ENCODE measurements at places on chromosomes 5 and 9. TPM values are rescaled to one million over a fixed set of nuclear protein-coding genes. Genes with fewer than 3 reads are reported as not detected.

Gene SLC4A9
- not detected for total RNA-seq

Gene CDX1
- not detected for total RNA-seq

- DNase-seq = peak; percentile 81
Observed at GRCh38 chr5:159826351-159827214, 89.7 kb upstream of the ADRA1B start.

GRCh38 chr9:136852664-136853595 is 784 bp downstream of the MAMDC4 start:
- DNase-seq = no peak

DNA sequence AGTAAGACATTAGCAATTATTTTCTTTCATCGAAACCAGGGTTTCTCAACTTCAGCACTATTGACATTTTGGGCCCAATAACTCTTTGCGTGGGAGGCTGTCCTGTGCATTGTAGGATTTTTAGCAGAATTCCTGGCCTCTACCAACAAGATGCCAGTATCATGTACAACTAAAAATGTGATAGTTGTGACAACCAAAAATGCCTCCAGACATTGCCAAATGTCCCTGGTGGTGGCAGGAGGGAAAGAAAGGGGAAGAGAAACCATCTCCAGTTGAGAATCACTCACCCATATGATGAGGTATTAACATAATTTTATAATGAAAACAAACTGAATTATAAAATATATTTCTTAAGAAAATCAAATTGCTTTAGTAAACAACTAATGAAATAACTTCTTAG is 406.1 kb downstream of the RAB3C start:
- DNase-seq = no peak

DNA sequence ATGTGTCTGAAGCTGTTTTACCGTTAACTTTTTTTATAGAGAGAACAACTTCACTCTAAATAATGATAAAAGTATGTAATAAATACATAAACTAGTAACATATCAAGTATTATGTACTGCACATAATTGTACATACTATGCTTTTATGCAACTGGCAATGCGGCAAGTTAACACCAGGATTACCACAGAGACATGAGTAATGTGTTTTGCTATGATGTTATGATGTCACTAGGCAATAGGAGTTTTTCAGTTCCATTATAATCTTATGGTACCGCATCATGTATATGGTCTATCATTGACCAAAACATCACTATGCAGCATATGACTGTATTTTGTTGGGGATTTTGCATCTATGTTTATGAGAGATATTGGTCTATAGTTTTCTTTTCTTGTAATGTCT is 326.4 kb upstream of the TARS1 start:
- DNase-seq = no peak

DNA sequence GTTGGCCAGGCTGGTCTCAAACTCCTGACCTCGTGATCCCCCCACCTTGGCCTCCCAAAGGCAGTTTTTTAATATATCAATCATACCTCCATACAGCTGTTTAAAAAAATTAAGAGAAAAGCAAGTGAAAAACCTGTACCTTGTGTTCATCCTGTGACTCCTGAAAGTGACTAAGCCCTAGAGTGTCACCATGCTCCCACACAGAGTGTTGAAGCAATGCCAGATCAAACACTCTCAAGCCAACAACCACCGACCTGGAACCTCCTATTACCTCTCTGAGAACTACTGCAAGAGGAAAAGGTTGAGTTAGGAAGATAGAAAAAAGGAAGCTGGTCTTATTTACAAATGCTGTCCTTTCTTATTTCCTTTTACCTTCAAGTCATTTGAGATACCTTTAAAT is 123.5 kb downstream of the RASEF start:
- DNase-seq = peak; percentile 53

GRCh38 chr9:89666950-89667349 is 62.1 kb downstream of the GADD45G start:
- no peak for DNase-seq
